ENCODE measurements at places on chromosomes 2 and 18.
A peak's percentile ranks its signal among the peaks of the same experiment; 100 is the strongest.

DNA sequence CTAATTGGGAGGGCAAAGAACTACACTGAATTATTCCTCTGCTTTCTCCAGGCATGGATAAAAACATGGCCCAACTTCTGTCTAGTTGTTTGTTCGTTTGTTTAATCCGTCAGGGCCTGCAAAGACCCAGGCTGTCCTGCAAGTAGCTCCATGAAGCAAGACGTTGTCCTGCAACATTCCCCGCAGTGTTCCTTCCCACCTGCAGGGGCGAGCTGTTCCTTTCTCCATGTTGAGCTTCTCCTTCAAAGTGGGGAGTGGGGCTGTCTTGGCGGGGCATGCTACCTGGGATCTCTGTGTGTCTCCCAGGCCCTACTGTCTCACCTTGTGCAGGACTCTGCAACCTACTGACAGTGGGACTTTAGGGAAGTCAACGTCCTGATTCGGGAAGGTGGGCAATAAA lies 264.0 kb upstream of the SMIM21 start:
- no peak for DNase-seq

- DNase-seq = no peak
These were observed 12.6 kb downstream of the NDUFAF7 start for GRCh38 chr2:37244017-37244416.

GRCh38 chr2:134276381-134277172 lies 22.7 kb downstream of the MGAT5 start:
- no peak for DNase-seq

GRCh38 chr2:8513601-8514273 lies 168.1 kb upstream of the ID2 start:
- no peak for DNase-seq

GRCh38 chr2:9310377-9310776 lies 103.8 kb downstream of the ASAP2 start:
- DNase-seq = peak; percentile 48
